Fibroblast of the aortic adventitia (primary cell): ENCODE measurements at places on chromosomes 3 and 15.
A peak's percentile ranks its signal among the peaks of the same experiment; 100 is the strongest.

DNA sequence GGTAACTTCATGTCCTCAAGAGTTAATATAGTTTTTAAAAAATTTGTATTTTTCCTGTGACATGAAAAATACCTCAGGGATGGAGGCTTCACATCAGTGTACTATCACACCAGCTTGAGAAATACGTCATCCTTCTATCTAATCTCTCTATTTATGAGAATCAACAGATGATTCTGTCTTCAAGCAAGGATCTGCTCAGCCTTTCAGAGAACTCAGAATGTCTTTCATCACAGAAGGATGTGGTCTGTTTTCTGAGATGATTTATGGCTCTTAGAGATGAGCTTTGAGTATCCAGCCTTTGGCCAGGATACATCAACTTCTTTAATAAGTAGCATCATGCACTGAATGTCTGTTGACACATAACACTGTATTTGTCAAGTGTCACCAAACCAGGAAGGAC, 193.9 kb downstream of the DTWD1 start:
- no peak for DNase-seq

GRCh38 chr3:4722103-4722502, 229.0 kb downstream of the ITPR1 start:
- peak; percentile 84 for DNase-seq

DNA sequence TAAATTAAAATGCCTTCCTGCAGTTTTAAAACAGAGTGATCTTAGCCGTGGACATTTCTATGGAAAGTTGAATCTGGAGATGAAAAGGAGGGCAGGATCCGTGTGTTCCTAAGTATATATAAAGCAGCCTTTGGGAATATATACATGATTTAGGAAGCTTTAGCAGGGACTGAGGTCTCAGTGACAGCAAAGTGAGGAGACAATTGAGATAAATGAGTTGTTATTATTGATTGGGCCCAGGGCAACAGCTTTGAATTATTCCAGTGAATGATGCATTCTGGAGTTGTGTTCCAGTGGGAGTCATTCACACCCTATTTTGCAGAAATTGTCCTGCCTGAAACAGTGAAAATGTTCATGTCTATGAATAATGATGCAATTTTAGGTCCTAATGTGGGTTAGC, 281.4 kb downstream of the BCHE start:
- no peak for DNase-seq

- peak; percentile 83 for DNase-seq
These were observed 453.1 kb downstream of the IL5RA start for GRCh38 chr3:2656806-2657777.

- no peak for DNase-seq
These were observed 31.6 kb upstream of the SV2B start for GRCh38 chr15:91068436-91068835.

DNA sequence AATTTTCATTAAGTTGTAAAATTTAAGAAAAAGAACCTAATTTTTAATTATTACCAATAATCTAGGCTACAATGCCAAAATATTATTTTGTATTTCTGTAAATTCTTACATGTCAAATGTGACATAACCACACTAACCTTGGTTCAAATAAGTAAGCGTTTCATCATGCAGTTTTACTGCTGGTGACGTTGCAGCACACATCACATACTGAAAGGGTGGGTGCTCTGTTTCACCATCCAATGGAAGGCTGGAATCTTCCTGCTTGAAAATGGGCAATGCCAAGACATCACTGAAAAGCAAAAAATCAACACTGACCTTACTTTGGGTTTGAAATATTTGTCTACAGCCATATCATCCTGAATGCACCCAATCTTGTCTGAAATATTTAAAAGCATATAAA, 14.8 kb downstream of the UBP1 start:
- DNase-seq: peak; percentile 17

GRCh38 chr3:166445865-166446264, 608.6 kb upstream of the BCHE start:
- no peak for DNase-seq

GRCh38 chr3:189455641-189456417, 175.4 kb upstream of the TP63 start:
- DNase-seq: peak; percentile 59

DNA sequence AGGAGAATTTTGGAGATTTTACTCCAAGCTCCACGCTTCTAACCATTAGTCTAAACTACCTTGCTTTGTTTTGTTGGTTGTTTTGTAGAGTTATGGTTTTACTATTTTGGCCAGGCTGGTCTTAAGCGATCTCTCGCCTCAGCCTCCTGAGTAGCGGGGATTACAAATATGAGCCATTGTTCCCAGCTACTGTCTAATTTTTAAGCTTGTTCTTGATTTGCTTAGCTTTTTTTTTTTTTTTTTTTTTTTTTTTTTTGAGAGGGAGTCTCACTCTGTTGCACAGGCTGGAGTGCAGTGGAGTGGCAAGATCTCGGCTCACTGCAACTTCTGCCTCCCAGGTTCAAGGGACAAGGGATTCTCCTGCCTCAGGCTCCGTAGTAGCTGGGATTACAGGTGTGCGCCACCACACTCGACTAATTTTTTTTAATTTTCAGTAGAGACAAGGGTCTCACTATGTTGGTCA, 28.5 kb downstream of the EFCAB12 start:
- no peak for DNase-seq

GRCh38 chr15:81825136-81825535, 220.7 kb downstream of the MEX3B start:
- no peak for DNase-seq

DNA sequence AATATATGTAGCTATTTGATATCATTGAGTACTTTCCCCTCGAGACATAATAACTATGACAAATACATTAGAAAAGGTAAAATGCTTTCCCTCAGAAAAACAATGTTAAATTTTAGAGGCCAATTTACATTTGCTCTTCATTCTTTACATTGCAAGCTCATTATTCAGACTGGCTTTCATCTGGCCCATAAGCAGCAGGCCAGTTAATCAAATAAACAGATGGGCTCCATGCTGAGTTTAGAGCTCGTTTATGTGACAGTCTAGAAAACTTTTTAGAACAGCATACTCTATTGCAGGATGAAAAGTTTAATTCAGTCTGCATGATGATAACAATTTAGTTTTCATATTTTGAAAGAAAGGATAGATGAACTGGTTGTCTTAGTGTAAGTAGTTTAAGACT, 150.6 kb downstream of the DUT start:
- DNase-seq: no peak

DNA sequence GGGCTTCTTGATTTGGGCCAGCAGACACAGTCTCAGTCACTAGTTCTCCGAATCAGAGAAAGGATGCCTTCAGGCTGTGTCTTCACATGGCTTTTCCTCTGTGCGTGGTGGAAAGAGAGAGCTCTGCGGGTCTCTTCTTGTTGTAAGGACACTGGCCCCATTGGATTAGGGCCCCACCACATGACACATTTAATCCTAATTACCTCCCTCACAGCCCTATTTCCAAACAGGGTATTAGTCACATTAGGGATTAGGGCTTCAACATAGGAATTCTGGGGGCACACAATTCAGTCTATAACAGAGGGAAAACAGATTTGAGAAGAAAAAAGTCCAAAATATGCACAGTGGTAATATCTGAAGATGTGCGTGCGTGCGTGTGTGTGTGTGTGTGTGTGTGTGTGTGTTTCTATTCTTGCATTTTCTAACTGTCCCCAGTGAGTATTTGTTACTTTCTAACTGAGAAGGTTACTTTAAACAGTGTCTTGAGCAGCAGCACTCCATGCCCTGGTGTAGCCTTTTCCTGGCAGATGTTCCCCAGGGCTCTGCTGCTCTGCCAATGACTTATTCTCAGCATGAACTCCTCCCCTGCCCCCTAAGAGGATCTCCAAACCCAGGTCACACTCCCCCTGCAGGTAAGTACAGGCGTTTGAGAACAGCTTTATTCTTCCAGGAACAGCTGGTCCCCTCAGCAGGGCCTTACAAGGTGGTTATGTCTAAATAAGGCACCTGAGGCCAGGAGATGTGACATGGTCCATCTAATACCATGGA, 72.9 kb downstream of the RPL39L start:
- peak; percentile 40 for DNase-seq

GRCh38 chr3:131928593-131928992, 106.2 kb downstream of the CPNE4 start:
- DNase-seq: no peak
